Testis (tissue), 5 donors: ENCODE measurements at places on chromosomes 5 and 9. TPM values are rescaled to one million over a fixed set of nuclear protein-coding genes. Genes with fewer than 3 reads are reported as not detected.
A peak's percentile ranks its signal among the peaks of the same experiment; 100 is the strongest.

- DNase-seq = no peak
These were observed 71.2 kb downstream of the SHB start for GRCh38 chr9:37997636-37998374.

- no peak for DNase-seq
These were observed 25.1 kb downstream of the RAPGEF1 start for GRCh38 chr9:131714821-131715220.

- no peak for DNase-seq
These were observed 235.2 kb downstream of the NR3C1 start for GRCh38 chr5:143168171-143168741.

- peak; percentile 7 for DNase-seq
These were observed 206.5 kb downstream of the GADD45G start for GRCh38 chr9:89811356-89811755.

The ESM1 gene
- total RNA-seq = 0.87 TPM

GRCh38 chr5:90274216-90274615 is 135.3 kb downstream of the CETN3 start:
- no peak for DNase-seq

DNA sequence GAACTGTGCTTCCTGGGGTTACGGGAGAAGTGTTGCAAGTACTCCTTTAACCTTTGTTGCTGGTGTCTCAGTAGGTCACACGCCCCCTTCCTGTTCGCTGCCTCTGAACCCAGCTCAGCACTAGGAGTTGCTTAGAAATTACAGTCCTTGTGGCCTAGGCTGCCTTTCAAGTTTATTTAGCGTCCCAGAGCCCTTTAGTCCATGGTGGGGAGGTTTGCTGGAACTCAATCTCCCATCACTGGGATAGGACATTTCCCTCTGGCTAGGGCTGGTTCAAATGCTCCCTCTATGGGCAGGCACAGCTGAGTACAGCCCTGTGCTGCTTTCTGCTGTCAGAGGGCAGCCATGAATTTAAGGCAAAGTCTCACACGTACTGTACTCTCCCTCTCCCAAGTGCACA is 4.7 kb downstream of the IFNA8 start:
- no peak for DNase-seq

- no peak for DNase-seq
These were observed 75.3 kb downstream of the TJP2 start for GRCh38 chr9:69249337-69249736.

The PROB1 gene
- total RNA-seq = 3.6 TPM

The SEMA5A gene
- 3.4 TPM for total RNA-seq

GRCh38 chr5:416636-416960 is 26.4 kb upstream of the EXOC3 start:
- no peak for DNase-seq

The FOXD4L4 gene
- not detected for total RNA-seq
